ENCODE measurements at places on chromosomes 1 and 21. TPM values are rescaled to one million over a fixed set of nuclear protein-coding genes. Genes with fewer than 3 reads are reported as not detected.

The BCAN gene
- total RNA-seq, result not detected

The MPC2 gene
- total RNA-seq, result 49.9 TPM

The INAVA gene
- 18.8 TPM for total RNA-seq

The MRPL39 gene
- 41.1 TPM for total RNA-seq

The NBL1 gene
- total RNA-seq, result 75.4 TPM

The CCDC30 gene
- total RNA-seq, result 2.0 TPM

DNA sequence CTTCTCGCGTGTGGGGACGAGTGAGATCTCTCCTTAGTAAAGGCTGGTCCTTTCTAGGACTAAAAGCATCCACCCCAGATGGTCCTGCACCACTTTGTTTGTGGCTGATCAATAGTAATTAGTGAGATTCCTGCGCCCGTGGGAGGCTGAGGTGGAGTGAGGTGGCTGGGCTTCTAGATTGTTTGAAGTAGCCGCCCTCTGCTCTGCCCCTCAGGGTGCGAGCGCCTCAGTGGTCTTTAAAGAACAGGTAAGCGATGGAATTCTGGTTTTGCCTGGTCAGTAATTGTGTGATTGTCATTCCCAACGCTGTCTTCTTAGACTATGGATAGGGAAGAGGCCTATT, 20.7 kb downstream of the PEX14 start:
- no peak overlapping the region for H3K27ac ChIP-seq
- peaks cover 7% of the 10 kb centered on the region for H3K36me3 ChIP-seq
- no peaks in the 10 kb centered on the region for H3K27me3 ChIP-seq

DNA sequence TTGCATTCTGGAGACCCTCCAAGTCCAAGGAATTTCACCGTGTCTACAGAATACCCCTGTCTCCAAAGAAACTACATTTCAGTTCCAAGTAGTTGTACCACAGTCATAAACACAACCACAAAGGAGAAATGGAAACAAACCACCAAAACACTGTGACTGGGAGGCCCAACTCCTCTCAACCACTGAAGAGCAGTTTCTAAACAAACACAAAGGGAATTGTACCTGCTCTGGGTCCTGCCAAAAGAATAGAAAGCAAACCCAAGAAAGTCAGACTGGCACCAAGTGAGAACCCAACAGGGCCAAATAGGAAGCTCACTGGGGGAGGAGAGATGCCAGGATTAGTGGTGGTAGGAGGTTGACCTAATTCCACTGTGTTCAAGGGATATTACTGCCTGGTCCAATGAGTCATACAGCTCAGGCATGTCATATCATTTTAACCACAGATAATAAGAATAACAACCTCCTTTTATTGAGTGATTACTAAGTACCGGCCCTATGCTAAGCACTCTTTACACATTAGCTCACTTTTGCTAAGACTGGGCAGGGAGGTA, 123.9 kb upstream of the PPP2R5A start:
- no peaks in the 10 kb centered on the region for H3K27me3 ChIP-seq
- no peak overlapping the region for H3K4me3 ChIP-seq
- H3K27ac ChIP-seq, result no peak overlapping the region
- H3K36me3 ChIP-seq, result no peaks in the 10 kb centered on the region
- peaks cover 7% of the 10 kb centered on the region for H3K4me1 ChIP-seq
- peak; percentile 13 for DNase-seq

DNA sequence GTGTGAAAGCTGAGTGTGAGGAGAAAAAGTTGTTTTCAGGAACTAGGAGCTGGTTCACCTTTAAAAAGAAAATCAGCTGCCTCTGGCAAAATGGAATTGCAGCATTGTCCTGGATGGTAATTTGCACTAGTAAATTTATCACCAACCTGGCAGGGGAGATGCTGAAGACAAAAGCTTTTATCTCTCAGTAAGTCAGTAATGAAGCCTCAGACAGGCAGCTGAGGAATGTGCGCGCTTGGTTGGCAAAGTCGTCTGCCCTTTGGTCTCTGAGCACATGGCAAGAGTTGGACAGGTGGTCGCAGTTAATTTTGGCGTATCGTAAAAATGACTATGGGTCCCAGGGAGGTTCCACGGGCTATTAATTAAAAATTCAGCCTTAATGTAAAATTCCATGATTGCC, 131.9 kb downstream of the BACH1 start:
- no peaks in the 10 kb centered on the region for H3K36me3 ChIP-seq
- H3K27ac ChIP-seq, result no peak overlapping the region
- no peak overlapping the region for H3K4me3 ChIP-seq
- H3K4me1 ChIP-seq, result no peaks in the 10 kb centered on the region

DNA sequence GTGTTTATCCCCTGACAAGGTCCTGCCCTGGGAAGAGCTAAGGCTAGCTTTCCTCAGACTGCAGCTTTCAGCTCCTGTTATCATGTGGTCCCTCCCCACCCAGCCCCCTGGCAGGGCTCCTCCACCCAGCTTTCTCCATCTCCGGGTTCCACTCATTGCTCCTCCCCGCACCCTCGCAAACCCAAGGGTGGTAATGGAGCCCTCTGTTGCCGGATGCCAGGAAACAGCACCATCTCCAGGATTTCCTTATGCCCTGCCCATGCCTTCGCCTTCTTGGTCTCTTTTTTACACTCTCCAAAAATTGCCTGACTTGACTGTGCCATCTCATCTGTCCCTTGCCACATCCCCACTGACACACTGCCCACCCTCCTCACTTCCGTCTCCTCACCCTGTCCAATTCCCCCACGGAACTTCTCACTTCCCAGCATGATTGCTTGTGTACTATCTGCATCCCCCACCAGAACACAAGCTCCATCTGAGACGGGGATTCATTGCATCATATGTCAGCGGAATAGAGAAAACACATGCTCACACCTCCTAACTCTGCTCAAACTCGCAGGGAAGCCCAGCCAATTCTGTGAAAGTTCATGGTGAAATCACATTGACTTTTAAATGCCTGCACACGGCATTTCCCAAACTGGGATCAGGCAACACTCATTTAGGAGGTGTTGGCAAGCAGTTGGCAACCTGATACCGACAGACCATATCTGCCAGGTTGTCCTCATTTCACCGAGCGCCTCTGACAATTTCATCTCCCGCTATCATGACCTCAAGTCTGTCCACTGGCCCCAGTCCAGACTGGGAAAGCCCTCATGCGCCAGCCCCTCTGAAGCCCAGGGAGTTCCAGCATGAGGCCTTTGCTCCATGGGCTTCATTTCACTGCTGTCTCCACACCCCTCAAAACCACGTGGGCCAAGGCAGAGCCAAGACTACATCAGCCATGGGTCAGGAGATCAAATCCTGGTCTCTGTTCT, 201.1 kb downstream of the MATN1 start:
- no peaks in the 10 kb centered on the region for H3K36me3 ChIP-seq
- H3K27ac ChIP-seq, result no peak overlapping the region
- H3K4me3 ChIP-seq, result no peak overlapping the region
- H3K27me3 ChIP-seq, result 0 out of 2 replicates have a peak, but pooled peaks cover 3% of the 10 kb centered on the region

DNA sequence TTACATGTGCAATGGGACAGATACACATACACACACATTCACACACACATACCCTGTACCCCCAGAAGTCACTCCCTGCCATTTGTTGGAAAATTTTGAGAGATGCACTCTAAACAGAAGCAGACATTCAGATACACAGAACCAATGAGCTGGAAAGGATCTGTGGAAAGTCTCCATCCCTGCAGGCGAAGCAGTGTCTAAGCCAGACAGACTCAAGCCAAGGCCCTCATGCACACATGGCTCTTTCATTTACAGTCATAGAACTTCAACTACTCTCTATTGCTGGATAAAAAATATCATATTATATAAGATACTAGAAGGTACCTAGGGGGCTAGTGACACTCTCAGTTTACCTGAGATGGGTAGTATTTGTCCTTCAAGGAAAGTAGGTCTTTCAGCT, 7.3 kb upstream of the SEC16B start:
- DNase-seq, result no peak
- H3K27me3 ChIP-seq, result no peaks in the 10 kb centered on the region
- no peak overlapping the region for H3K4me3 ChIP-seq
- no peaks in the 10 kb centered on the region for H3K36me3 ChIP-seq

DNA sequence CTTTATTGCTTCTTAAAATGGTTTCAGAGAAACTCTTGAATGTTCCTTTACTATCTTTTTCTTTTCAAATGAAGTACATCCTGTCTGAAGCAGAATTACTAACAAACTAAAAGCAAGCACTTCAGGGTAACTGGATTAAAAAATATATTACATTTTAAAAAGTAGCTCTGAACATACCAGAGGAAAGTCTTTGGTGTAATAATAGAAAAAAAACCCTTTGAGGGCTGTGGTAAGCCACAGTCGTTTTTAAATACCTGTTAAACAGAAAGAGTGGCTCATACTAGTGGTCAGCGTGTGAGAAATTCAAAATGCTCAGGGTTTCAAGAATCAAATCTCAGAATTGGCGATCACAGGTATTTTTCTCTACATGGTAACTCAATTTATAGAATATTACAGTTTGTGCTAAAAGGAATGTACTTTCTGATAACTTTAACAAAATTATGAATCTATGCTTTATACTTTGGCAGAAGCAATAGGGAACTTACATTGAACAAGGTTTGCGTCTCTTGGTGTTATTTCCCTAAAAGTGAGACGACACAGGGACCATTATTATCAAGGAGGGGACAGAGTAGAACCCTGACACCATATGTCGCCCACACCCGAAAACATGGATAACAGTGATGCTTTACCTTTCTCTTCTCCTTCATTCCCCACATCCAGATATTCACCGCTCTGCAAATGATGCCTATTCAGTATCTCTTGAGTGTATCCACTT, 97.0 kb upstream of the DPH5 start:
- no peaks in the 10 kb centered on the region for H3K27me3 ChIP-seq
- DNase-seq, result no peak
- H3K27ac ChIP-seq, result no peak overlapping the region

DNA sequence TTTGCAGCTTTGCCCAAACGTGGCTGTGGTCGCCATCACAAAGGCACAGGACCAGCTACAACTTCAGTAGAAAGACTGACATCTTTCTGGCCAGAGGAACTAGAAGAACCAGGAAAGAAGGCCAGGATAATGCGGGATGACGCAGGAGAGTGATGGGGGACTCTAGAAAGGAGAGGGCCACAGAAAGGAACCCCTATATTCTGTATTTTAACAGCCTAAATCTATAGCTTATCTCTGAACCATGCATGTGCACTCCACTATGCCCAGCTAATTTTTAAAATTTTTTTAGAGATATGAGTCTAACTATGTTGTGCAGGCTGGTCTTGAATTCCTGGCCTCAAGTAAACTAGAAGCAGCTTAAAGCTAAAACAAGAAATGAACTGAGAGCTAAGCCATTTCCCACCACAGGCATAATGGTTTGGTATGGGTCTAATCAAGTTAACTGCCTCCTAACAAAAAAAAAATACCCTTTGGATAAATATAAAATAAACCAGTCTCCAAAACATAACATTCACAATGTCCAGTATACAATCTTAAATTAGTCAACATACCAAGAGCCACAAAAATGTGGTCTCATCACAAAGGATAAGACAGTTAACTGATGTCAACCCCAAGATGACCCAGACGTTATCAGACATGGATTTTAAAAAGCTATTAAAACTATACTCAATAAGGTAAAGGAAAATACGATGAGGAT, 18.0 kb downstream of the LTN1 start:
- no peak overlapping the region for H3K27ac ChIP-seq
- no peaks in the 10 kb centered on the region for H3K4me1 ChIP-seq
- no peaks in the 10 kb centered on the region for H3K27me3 ChIP-seq
- H3K36me3 ChIP-seq, result peaks cover 29% of the 10 kb centered on the region
- no peak overlapping the region for H3K4me3 ChIP-seq
- no peak for DNase-seq

DNA sequence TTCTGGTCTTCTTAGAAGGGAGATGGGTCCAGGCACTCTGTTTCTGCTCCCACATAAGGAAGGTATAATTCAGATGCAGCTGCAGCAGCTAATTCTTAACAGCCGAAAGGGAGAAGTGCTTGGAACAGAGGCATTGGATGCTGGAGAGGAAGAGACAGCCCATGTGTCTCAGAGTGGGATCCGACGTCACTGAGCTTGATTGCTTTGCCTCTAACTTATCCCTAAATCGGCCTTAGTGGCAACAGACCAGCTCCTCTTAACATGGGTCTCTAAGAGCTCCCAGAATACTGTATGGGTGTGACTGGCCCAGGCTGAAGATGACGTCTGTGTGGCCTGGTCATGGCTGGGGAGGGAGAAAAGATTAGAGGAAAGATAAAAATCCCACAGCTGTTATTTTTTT, 40.7 kb upstream of the KCND3 start:
- H3K27me3 ChIP-seq, result peaks cover 70% of the 10 kb centered on the region
- H3K4me3 ChIP-seq, result no peak overlapping the region
- no peaks in the 10 kb centered on the region for H3K36me3 ChIP-seq
- no peaks in the 10 kb centered on the region for H3K4me1 ChIP-seq

DNA sequence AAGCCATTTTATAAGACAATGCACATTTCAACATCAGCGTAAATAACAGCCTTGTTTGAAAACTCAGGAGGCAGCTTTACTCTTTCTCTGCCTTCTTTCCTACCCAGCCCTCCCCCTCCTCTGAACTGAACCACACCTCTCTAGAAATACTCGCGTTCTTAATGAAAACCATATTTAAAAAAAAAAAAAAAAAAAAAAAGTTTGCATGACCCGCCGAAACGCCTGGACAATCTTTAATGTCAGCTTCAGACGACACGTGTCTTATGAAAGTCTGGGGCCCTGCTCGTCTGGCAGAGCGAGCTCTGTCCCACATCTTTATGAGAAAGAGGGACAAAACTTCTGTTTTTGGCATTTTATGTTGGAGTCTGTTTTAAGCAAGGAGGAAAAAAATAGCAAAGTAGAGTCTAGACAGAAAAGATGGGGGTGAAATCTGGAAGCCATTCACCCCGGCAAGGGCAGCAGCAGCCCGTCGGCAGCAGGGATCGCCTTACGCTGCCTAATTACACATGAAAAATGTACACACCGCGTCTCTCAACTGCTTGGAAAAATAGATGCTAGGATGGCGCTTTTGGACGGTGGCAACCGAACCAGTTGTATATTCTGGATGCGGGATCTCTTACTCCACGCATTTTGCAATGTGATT, 130.4 kb upstream of the ETS2 start:
- H3K27ac ChIP-seq, result no peak overlapping the region
- H3K4me3 ChIP-seq, result no peak overlapping the region
- H3K27me3 ChIP-seq, result no peaks in the 10 kb centered on the region
- no peaks in the 10 kb centered on the region for H3K36me3 ChIP-seq
- no peak for DNase-seq

GRCh38 chr1:219862366-219862765, 66.0 kb downstream of the SLC30A10 start:
- H3K27me3 ChIP-seq, result no peaks in the 10 kb centered on the region
- no peak for DNase-seq
- no peaks in the 10 kb centered on the region for H3K36me3 ChIP-seq
- H3K4me3 ChIP-seq, result no peak overlapping the region
- H3K27ac ChIP-seq, result no peak overlapping the region

- H3K27ac ChIP-seq, result no peak overlapping the region
- no peaks in the 10 kb centered on the region for H3K27me3 ChIP-seq
- no peak for DNase-seq
- no peak overlapping the region for H3K4me3 ChIP-seq
- no peaks in the 10 kb centered on the region for H3K36me3 ChIP-seq
- H3K4me1 ChIP-seq, result peaks cover 13% of the 10 kb centered on the region
Observed at GRCh38 chr1:202357506-202357905, 9.0 kb downstream of the PPP1R12B start.

GRCh38 chr1:168568346-168568745, 8.1 kb upstream of the XCL1 start:
- no peak overlapping the region for H3K27ac ChIP-seq
- no peaks in the 10 kb centered on the region for H3K36me3 ChIP-seq
- H3K4me1 ChIP-seq, result no peaks in the 10 kb centered on the region
- H3K4me3 ChIP-seq, result no peak overlapping the region

Measured in HCT116 (cell line).